Activated naive CD4-positive, alpha-beta T cell treated with Interleukin-2 at 50 U/mL for 16 hours (primary cell): ENCODE measurements at places on chromosomes 7 and 10.

- no peak for DNase-seq
These were observed 820.6 kb upstream of the KCND2 start for GRCh38 chr7:119452401-119452800.

DNA sequence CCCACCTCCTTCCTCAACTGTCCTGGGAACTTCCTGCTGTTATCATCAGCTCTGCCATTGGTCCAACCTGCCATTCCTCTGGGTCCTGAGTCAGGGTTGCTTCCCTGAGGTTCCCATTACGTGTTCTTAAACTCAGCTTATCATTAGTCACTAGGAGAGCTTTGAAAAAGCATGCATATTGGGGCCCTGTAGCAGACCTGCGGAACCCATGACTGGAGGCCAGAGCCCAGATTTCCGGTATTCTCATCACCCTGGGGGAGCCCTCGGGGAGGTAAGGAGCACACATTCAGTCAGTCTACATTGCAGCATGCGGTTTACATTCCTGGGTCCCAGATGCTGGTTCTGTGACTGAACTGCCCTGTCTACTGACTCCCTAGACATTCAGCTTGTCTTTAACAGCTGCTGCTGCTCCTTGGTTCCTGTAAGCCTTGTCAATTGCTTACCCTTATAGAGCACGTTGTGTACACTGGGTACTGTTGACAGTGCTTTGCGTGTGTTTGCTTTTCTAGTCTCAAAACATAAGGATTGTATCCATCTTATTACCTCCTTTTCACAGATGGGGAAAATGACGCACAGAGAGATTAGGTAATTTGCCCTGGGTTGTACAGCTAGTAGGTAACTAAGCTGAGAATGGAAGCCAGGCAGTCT is 12.8 kb downstream of the CDHR3 start:
- no peak for DNase-seq

DNA sequence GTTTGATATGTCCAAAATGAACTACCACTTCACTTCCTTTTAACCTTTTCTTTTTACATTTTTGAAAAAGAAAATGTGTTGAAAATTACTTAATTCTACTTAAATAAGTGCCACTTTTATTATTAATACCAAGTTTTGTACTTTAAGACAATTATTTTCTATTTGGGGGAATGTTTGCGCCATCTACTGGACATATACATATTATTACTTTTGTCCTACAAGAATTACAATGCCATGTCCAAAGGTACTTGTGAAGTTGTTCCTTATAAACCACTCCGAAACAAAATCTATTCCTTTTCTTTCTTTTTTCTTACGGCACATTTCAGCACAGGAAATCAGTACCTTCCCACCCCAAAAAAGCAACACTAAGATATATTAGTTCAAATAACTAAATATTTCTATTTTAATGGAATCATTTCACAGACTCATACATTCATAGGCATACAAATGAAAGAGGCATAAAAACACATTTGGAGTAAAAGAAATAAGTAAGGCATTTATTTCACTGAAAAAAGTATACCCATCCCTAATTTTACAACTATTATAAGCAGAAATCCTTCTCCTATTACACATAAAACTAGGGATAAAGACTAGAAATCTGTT is 169.9 kb downstream of the RNF133 start:
- DNase-seq = no peak

GRCh38 chr7:138316421-138317043 is 143.5 kb upstream of the TRIM24 start:
- no peak for DNase-seq

- peak; percentile 8 for DNase-seq
These were observed 16.3 kb upstream of the GATA3 start for GRCh38 chr10:8037941-8038894.

DNA sequence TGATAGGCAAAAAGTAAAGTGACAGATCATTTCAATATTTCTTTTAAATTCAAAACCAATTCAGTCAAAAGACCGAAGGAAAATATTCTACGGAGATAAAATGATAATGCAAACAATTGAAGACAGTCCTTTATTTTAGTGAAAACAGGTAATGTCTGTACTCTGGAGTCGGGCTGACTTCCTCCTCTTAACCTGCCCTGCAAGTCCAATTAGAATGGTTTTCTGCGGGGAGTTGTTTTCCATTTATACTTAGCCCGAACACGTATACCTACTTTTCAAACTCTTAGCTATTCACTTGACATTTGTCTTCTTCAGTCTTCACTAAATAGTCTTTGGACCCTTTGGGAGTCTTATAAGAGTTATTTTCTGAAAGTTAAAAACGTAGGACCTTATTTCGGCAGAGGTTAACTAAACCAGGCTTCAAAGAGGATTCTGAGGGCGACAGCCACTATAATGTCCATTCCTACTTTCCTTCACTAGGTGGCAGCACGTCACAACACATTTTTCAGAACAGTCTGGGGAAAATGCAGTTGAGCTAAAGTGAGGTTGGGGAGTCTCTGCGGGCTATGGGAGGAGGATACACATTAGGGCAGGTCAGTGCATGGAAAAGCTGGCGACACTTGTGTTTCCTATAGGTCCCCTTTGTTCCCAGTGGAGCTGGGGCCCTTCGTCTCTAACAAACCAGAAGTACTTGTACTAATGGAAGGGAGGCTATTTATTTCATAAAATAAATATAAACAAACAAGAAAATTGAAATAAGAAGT is 472.0 kb downstream of the KCNMA1 start:
- peak; percentile 8 for DNase-seq

DNA sequence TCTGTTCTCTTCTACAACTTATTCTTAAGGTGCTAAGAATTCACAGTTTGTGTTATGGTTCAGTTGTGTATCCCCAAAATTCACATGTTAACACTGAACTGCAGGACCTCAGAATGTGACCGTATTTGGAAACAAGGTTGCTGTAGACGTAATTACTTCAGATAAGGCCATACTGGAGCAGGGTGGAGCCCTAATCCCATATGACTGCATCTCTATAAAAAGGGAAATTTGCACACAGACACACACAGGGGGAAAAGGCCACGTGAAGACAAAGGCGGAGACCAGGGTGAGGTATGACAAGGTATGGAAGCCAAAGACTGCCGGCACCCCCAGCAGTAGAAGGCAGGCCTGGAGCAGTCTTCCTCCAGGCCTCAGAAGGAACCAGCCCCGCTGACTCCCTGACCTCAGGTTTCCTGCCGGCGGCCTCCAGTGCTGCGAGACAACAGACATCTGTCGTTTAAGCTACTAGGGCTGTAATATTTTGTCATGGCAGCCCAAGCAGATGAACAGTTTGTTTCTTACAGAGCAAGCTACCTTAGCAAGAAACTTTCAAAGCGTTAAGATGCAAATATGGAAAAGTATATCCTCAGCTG is 98.7 kb downstream of the PROSER2 start:
- no peak for DNase-seq

DNA sequence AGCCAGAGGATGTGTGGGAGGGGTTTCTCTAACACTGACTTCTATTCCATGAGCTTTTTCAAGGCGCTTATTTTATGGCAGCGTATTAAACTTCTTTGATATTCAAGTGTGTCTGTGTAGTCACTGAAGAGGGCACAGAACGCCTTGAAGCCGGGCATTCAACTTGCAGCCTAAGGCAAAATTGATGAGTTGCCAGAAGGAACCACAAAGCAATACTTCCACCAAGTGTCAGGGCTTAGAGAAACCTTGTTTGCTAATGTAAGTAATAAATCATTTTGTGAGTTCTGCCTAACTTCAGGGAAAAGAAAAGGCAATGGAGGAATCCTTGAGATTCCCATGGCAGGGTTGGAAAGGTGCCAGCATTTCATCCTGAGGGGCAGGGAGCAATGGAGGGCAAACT is 163.8 kb downstream of the LCOR start:
- DNase-seq = no peak

GRCh38 chr10:75417522-75417927 is 13.9 kb upstream of the LRMDA start:
- DNase-seq = no peak
